ENCODE measurements at places on chromosomes 1 and 21.

- no peak for DNase-seq
Measured at GRCh38 chr1:12447849-12448312, 170.1 kb downstream of the DHRS3 start.

DNA sequence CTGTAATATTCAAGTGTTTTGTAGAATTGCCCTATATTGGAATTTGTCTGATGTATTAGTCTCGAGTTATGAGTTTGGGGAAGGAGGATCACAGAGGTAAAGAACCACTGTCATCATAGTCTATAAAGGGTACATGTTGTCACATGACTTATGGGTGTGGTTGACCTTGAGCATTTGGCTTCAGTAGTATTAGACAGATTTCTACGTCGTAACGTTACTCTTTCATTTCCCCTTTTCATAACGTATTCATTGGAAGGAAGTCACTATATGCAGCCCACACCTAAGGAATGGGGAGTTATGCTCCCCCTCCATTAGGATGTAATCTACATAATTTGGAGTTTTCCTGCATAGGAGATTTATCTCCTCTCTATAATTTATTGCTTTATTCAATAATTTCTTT is 110.1 kb upstream of the VAV3 start:
- no peak for DNase-seq

GRCh38 chr1:231265379-231265778 is 24.4 kb downstream of the GNPAT start:
- no peak for DNase-seq

DNA sequence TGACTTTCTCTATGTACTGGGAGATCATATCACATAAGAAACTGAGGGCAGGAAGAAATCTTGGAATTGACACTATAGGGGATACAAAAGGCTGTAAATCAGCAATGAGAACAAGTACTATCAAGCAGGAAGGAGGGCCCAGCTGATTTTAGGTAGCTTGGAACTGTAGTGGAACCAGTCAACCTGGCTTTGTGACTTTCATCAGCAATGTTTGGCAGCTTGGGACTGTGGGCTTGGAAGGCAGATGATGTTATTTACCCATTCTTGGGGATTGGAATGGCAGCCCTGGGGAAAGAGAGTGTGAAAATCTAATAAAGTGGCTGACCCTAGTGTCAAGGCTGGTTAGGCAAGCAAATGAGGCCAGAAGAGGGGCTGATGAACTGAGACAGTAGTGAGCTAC is 1073.3 kb downstream of the ADGRL2 start:
- DNase-seq: no peak

GRCh38 chr1:216560527-216560926 is 137.3 kb upstream of the USH2A start:
- no peak for DNase-seq

- DNase-seq: no peak
Measured at GRCh38 chr1:44460107-44460882, 55.2 kb downstream of the RNF220 start.

- no peak for DNase-seq
Measured at GRCh38 chr21:28775071-28775470, 217.6 kb downstream of the LTN1 start.

- no peak for DNase-seq
Measured at GRCh38 chr1:168141871-168142385, 5.2 kb upstream of the GPR161 start.

- DNase-seq: no peak
Measured at GRCh38 chr1:243849421-243850201, 432 bp downstream of the AKT3 start.

- DNase-seq: no peak
Measured at GRCh38 chr1:10685196-10685807, 111.1 kb downstream of the CASZ1 start.
